ENCODE measurements at places on chromosomes 7 and 10.
A peak's percentile ranks its signal among the peaks of the same experiment; 100 is the strongest.

DNA sequence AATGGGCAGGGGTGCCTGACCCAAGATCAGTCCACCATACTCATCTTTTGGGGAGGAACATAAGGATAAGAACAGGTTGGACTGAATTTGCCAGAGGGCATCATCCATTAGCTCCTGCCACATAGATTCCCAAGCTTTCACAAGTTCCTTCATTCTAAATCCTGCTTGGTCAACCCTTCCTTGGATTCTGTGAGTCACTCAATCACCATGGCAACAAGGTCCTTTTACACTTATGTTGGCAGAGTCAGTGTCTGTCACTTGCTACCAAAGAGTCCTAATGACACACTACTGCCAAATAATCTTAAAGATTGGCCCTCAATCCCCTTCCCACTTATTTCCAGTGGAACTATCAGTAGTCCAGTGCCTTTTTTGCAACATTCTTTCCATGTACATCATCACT is 5.0 kb upstream of the LGI1 start:
- no peak for DNase-seq

- no peak for DNase-seq
These were observed 715.2 kb upstream of the GRM3 start for GRCh38 chr7:85928500-85928899.

- no peak for DNase-seq
These were observed 230.6 kb downstream of the BMPER start for GRCh38 chr7:34135924-34136323.

- DNase-seq: no peak
These were observed 100.3 kb downstream of the TRRAP start for GRCh38 chr7:98978672-98979071.

DNA sequence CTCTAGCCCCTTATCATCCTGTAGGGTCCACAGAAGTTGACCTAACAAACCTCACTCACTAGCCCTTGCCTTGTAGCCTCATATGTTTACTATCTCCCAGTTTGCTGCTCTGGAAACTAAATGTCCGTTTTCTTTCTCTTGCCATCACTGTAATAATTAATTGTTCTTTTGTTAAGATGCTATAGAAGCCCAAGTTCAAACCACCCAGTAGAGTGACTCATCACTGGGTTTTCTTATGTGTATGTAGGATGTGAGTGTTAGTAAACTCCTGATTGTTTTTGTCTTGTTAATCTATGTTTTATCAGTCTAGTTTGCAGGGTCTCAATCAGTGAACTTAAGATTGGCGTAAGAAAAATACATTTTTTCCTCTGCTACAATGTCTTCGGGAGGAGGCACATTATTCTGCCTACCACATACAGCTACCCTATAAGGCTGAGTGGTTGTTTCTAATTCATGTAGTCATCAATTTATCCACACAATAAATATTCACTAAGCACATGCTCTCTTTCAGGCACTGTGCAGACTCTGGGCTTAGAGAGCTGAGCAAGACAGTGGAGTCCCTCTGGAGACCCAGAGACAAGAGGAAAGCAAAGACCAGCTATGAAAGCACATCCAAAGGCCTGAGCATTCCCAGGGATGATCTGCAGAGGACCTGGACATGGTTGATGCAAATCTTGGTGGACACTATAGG is 474.1 kb upstream of the AKR1E2 start:
- no peak for DNase-seq

- DNase-seq: no peak
These were observed 206.7 kb downstream of the KIAA1217 start for GRCh38 chr10:24415455-24416125.

GRCh38 chr10:73867126-73867807 is 7.1 kb downstream of the CAMK2G start:
- no peak for DNase-seq

- peak; percentile 44 for DNase-seq
These were observed 533.0 kb upstream of the GALNT17 start for GRCh38 chr7:70598976-70599375.

GRCh38 chr7:67604461-67605386 is 608.1 kb downstream of the TYW1 start:
- DNase-seq: no peak

DNA sequence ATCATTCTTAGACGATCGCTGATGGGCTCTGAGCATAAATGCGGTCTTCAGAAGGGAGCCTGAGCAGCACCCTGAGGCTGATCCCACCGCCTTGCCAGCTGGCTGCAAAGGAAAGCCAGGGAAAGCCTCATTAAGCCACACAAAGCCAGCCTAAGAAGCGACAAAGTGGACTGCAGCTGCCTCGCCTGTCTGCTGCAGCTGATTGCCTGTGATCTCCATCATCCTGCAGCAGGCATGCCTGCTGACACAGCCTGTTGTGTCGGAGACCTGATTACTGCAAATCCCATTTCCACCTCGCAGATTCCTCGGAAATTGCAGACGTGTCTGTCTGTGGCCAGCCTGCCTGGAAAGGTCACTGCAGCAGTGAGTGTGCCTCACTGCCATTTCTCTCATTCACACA is 1087.0 kb upstream of the AUTS2 start:
- no peak for DNase-seq

All from NCI-H774 (cell line).